ENCODE measurements at places on chromosomes 3 and 15.

GRCh38 chr3:98823791-98824190 lies 60.7 kb downstream of the ST3GAL6 start:
- no peak for DNase-seq

DNA sequence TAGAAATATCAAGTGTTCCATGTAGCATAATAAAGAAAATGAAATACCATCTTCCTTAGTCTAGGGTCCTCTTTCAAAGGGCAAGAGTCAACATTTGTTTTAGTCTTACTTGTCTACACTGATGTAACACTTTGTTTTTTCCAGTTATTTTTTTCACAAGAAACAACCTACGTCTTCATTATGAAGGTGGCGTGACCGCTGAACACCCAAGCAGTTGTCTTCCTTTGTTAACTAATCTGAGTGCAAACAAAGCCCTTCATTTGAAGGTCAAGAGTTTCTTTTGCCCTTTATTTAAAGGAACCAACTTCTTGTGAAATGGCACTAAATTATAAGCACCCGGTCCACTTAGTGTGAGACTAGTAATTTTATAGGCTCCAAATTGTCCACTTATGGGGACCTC lies 73.2 kb downstream of the CD47 start:
- DNase-seq: no peak

GRCh38 chr3:114721864-114722263 lies 425.2 kb downstream of the ZBTB20 start:
- DNase-seq: no peak

DNA sequence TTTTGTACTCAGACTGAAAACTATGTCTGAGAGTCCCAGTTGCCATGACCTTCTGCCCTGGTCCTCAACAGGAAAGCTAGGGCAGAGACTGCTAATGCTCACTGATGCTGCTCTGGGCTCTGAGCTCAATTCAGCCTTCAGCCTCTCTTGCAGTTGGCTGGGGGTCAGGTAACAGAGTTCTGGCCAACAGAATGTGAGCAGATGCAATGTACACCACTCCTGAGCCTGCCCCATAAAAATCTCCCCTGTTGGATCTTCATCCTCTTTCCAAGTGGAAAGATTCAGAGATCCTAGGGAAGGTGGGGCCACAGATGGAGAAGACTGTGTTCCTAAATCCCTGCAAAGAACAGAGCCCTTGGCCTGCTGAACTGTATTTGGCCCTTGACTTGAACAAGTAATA lies 87.8 kb downstream of the PDZRN3 start:
- no peak for DNase-seq

DNA sequence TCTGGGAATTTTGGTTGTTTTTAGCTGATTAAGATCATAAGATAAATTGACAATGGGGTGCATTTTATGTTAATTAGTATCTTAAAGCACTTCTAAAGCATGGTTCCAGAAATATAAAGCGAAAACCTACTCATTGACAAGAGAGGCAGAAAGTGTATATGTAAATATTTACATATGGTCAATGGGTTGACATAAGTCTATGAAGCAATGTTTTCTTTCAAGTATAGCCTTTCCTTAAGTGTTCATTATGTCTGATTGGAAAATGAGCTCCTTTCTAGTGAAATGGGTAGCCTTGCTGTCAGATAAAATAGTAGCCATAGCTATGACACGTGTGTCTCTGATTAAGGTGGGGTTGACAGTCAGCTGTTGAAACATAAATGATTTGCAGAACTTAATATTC lies 365.2 kb upstream of the AGTR1 start:
- no peak for DNase-seq

DNA sequence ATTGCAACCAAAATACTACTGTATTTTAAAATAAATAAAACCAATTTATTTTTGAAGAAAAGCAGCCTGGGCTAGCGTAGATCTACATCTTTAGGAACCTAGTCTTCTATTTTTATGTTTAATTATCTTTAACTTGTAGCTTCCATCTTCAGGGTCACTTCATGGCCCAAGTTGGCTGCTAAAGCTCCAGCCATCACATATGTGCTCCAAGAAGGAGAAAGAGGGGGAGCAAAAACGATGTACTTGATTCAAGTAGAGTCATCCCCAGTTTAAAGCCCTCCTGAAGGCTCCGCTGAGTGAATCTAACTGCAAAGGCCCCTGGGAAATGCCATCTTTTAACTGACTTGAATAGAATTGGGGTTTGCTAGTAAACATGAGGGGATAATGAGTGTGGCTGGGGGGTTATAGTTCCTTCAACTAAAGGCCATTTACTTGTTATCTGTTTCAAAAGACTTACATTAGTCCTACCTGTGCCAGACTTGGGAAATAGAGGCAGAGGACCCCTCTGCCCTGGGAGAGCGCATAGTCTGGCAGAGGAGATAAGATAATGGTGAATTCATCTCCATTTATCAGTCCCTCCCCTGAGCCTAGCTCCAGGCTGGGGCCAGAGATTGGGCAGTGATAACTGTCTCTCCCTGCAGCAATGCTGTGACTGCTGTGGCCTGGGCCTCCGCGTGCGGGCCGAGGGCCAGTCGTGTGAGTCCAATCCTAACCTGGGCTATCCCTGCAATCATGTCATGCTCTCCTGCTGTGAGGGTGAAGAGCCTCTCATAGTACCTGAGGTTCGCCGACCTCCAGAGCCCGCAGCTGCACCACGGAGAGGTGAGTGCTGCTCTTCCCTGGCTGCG lies 64.6 kb downstream of the FBLN2 start:
- DNase-seq: no peak

DNA sequence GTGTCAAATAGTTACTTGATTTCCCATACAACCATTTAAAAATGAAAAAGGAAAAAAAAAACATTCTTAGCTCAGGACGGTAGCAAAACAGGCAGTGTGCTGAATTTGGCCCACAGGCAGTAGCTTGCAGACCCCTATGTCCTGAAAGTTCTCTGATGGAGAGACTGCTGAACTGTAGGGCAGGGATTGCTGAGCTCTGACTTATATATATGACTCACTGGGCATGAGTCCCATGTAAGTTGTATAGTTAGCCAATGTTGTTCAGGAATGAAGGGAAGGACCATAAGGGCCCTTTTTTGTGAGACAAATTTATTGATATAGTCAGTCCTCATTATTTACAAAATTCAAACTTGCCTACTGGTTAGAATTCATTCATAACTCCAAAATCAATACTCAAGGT lies 36.9 kb upstream of the FRMD4B start:
- no peak for DNase-seq

GRCh38 chr3:139561959-139562676 lies 22.6 kb upstream of the RBP1 start:
- DNase-seq: no peak

- DNase-seq: no peak
Observed at GRCh38 chr3:174208161-174208560, 651.0 kb upstream of the NAALADL2 start.

GRCh38 chr15:38702178-38702912 lies 137.7 kb upstream of the RASGRP1 start:
- DNase-seq: no peak

DNA sequence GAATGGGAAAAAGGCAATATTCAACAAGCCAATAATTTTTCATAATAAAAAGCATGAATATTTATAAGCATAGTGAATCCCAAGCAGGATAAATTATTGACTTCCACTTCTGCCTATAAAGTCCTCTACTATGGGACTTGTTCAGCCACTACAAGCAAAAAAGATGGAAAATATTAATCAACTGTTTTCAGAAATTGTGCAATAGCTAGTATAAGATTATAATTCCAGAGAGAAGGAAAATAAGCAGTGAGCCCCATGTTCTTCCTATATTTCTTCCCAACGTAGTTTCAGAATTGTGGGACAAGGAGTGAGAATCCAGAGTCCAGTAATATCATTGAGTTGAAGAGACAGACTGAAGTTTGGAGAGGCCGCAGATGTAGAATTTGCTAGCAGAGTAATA lies 24.3 kb downstream of the SGO1 start:
- no peak for DNase-seq
